Stimulated activated CD4-positive, alpha-beta T cell treated with anti-CD3 and anti-CD28 coated beads, Interleukin-1b, Interleukin-23, amount 100 ng/mL, for 1 hour (primary cell): ENCODE measurements at places on chromosomes 4 and X.

DNA sequence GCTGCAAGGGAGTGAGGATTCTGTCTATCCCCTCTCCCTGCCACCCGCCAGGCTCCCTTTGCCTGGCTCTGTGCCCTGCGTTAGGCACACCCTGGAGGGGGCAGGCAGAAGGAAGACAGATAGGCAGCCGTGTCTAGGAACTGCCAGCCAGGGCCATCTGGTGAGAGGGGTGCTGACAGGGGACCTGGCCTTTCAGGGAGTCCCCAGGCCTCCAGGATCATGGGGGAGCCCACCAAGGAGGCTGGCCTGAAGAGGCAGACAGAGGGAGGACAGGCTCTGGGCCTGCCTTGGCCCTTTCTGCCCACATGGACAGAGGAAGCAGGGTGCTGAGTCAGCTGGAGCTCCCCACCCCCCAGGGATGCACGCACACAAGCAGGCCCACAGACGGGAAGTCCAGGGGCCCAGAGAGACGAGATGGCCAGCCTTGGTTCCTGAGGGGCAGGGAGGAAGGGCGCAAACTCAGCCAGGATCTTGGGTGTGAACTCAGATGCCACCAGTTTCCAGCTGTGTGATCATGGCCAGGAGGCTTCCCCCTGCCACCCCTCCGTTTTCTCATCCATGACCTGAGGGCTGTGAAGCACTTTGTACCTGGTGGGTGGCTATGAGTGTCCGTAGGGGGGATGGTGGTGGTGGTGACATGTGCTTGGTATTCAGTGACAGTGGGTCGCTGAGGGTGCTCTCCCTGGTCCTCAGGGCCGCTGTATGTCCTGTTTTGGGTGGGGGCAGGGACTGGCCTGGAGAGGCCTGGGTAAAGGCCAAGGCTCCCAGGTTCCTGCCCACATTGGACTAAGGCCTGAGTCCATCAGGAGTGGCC is 1.8 kb downstream of the SH3BP2 start:
- no peak for DNase-seq

- DNase-seq, result no peak
Observed at GRCh38 chr4:126742048-126742447, 890.7 kb upstream of the INTU start.

GRCh38 chr4:8050555-8051206 is 107.9 kb downstream of the ABLIM2 start:
- DNase-seq, result no peak

DNA sequence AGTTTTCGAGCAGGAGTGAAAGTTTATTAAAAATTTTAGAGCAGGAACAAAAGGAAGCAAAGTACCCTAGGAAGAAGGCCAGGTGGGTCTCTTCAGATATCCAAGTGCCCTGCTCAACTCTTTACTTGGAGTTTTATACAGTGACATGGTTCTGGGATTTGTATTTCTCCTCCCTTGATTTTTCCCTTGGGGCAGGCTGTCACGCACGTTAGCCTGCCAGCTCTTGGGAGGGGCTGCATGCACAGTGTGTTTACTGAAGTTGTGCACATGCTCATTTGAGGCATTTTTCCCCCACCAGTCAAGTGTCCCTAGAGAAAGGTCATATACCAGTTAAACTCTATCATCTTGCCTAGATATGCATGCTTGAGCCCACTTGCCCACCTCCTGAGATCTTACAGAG is 102.5 kb upstream of the GABRA2 start:
- DNase-seq, result no peak
